Spinal cord (tissue), 10 donors: ENCODE measurements at places on chromosomes 2 and 18. TPM values are rescaled to one million over a fixed set of nuclear protein-coding genes. Genes with fewer than 3 reads are reported as not detected.

The ATP8B1 gene
- total RNA-seq: 12.0 TPM

The MOB4 gene
- 35.1 TPM for total RNA-seq

The PRSS56 gene
- 1.5 TPM for total RNA-seq

The TXNDC2 gene
- total RNA-seq: 0.17 TPM

The NEB gene
- total RNA-seq: 2.4 TPM

The CHAC2 gene
- total RNA-seq: 6.5 TPM

The SKOR2 gene
- 0.55 TPM for total RNA-seq
